Ecto neural progenitor cell (in vitro differentiated cells): ENCODE measurements at places on chromosomes 11 and 22.

- no peak for DNase-seq
Measured at GRCh38 chr11:63719987-63720386, 38.7 kb downstream of the RTN3 start.

DNA sequence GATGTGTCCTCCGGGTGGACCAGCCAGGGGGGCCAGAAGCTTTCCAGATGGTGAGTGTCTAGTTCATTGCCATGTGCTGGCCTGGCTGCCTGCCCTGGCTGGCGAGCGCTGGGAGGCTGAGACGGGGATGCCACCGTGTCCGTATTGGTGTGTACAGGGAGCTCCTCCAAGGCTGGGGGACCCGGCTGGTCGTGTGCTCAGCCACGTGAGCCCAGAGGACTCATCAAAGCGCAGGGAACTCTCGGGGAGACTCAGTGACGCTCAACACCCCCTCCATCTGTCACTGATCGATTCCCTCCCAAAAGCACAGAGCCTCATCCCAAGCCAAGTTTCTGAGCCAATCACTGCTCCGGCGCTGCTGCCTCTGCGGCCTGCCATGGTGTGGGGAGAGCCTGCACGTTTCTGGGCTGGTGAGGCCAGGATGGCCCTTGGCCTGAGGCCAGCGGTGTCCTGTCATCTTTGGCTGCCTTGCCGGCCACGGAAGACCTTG lies 423.7 kb downstream of the SHANK2 start:
- no peak for DNase-seq

DNA sequence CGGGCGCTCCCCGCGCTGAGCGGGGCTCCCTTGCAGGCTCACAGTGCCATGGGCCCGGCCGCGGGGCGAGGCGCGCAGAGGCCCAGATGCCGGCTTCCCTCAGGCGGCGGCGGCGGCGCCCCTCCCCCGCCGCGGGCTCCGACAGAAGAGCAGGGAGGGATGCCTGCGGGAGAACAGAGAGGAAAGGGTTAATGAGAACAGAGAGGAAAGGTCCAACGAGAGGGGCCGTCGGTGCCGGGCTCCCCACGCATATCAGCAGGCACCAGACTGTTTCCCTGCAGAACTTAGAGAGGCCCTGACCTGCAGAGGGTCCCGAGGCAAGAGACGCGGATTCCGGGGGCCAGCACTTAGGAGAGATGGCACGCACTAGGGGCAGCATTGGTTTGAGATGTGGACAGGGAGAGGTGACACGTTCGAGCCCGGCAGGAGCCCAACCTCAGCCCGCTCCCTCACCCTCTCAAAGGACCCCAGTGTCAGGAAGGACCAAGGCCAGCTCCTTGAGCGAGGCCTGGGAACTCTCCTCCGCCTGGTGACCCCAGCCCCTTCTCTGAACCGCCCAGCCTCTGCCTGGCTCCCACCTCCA lies 9.1 kb downstream of the NRXN2 start:
- DNase-seq, result peak; percentile 66

DNA sequence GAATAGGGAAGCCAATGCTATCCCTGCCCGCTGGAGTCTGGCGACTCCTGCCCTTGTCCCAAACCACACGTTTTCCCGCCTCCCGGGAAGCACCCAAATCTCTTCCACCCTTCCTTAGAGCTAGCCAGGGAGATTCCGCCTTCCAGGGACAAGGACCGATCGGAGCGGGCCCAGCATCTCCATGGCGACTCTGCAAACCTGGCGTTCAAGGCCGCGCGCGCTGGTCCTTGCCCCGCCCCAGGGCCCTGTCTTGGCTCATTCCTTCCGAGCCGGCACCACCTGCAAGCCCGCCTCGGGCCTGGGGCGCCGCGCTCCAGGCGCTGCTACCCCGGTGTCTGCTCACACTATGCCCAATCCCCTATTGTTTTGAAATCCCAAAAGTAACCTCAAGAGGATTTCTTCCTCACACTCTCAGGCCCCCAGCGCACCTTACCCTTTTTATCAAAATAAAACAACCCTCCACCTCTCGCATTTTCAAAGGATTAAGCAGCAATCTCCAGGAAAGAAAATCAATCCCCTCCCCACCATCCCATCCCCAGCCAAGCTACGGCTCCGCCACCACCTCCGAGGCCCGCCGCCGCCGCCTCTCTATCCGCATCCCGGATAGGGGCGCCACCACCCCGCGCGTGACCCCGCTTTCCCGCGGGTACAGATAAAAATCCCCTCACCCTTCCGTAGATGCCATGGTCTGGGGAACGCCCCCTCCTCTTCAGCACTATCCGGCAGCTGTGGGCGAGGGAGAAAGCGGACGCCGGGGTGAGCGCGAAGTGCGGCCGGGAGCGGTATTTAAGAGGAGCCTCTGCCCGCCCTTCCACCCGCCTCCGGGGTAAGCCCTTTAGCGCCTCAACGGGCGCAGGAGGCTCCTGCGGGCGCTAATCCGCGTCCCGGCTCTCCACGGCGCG lies 825 bp downstream of the SLC1A2 start:
- DNase-seq, result peak; percentile 76

DNA sequence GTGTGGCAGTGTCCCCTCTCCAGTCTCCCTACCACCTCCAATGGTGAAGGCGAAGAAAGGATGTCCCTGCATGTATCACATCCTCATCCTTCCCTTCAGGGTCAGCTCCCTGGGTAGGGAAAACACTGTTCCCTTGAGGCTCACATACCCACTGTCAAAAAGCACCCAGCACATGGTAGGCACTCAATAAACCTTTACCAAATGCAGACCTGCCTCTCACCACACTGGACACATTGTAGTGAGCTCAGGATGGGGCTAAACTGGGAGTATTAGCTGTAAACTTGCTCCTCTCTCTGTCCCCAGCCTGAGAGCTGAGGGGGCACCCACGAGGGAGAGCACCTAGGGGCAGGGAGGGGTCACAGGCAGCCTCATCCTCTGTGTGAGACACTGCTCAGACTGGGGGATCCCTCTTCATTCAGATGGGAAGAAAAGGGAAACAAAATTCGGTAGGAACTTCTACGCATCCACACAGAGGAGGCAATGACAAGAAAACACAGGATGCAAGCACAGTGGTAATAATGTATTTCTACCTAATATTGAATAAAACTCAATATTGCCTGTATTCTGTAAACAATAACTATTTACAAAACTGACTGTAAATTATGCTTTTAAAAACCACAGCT lies 101.6 kb upstream of the TOP3B start:
- DNase-seq, result no peak

- no peak for DNase-seq
Measured at GRCh38 chr22:47023871-47024270, 261.4 kb downstream of the TBC1D22A start.

DNA sequence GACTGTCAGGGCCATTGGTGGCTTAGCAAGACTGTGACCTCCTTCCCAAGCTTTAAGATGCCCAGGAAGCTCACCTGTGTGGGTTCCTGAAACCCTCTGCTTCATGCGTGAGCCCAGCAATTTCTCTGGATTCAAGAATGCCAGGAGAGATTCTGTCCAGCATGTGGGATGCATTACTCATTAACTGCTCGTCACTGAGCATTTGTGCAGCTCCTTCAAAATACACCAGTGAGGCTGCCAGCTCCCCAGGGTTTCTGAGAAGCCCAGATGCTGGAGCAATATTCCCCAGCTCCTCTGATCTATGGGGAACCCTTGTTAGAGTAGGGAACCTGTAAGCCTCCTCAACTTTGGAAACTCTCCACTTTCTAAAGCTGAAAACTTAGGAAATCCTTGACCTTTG lies 126.5 kb downstream of the CHST1 start:
- DNase-seq, result no peak

DNA sequence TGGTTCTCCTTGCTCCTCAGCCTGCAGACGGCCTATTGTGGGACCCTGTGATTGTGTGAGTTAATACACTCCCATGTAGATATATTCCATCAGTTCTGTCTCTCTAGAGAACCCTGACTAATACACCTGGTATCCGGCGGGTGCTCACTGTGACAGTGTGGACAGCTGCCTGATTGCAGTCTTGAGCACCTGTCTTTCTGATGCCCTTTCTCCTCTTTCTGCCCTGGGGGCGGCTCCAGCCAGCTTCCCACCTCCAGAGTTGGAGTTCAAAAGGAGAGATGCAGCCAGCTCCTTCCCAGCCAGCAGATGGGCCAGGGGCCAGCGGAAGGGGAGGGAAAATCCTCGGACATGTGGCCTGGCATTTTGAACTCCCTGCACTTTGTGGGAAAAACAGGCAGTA lies 15.0 kb downstream of the SMIM38 start:
- DNase-seq, result no peak

DNA sequence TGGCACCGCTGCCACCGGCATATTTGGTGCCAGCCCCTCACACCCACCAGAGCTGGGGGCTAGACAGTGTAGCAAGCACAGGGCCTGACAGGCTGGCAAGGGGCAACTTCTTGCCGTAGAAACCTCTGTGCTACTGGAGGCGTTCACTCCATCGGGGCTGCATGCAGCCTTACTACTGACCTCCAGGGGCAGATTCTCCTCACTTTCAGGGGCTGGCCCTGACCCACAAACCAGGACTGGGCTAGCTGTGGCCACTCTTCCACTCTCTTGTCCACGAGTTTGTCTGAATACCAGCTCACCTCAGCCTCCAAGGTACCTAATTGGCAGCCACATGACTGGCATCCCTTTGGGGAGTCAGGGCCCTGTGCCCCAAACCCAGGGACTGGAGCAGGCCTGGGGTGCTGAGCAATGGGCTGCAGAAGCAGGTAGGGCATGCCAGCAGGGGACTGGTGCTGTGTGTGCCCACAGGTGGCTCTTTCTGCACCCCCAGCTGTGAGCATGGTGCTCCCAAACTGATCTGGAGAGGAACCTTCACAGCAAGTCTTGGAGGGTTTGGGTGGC lies 2.1 kb upstream of the LMO1 start:
- DNase-seq, result peak; percentile 70

DNA sequence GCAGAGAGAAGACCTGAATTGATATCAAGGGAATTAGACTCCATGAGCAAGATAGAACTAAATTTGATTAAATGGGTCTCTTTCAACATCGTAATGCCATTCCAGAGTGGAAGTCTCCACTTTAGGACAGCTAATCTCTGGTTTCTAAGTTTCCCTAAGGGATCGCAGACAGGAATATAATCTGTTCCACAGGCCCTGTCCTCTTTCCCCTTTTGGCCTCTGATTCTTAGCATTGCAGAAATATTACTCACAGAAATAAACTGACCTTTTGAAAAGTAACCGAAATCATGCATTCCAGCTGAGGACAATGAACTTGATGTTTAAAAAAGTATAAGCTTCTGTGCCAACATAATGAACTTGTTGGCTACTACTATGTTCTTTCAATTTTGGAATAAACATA lies 227.8 kb downstream of the ETS1 start:
- no peak for DNase-seq

DNA sequence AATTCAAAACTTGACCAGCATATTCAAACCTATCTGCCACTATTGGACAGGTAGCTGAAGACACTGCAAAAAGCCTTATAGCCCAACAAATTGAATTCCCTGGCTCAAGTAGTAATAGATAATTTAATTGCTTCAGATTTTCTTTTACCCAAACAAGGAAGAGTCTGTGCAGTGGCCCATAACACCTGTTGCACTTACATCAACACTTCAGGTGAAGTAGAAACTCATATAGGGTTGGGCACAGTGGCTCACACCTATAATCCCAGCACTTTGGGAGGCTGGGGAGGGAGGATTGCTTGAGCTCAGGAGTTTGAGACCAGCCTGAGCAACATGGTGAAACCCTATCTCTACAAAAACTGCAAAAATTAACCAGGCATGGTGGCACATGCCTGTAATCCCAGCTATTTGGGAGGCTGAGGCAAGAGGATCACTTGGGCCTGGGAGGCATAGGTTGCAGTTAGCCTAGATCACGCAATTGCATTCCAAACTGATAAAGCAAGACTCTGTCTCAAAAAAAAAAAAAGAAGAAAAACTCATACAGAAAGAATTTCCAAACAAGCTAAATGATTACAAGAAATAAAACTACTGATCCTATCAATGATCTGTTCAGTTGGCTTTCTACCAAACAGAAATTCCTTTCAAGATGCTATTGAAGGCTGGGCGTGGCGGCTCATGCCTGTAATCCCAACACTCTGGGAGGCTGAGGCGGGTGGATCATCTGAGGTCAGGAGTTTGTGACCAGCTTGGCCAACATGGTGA lies 9.5 kb downstream of the FOLR3 start:
- DNase-seq, result no peak

DNA sequence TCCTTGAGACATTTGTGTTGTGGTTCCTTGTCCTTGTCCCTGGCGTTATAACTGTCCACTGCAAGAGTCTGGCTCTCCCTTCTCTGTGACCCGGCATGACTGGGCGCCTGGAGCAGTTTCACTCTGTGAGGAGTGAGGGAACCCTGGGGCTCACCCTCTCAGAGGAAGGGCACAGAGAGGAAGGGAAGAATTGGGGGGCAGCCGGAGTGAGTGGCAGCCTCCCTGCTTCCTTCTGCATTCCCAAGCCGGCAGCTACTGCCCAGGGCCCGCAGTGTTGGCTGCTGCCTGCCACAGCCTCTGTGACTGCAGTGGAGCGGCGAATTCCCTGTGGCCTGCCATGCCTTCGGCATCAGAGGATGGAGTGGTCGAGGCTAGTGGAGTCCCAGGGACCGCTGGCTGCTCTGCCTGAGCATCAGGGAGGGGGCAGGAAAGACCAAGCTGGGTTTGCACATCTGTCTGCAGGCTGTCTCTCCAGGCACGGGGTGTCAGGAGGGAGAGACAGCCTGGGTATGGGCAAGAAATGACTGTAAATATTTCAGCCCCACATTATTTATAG lies 23.0 kb downstream of the MYBPC3 start:
- no peak for DNase-seq

DNA sequence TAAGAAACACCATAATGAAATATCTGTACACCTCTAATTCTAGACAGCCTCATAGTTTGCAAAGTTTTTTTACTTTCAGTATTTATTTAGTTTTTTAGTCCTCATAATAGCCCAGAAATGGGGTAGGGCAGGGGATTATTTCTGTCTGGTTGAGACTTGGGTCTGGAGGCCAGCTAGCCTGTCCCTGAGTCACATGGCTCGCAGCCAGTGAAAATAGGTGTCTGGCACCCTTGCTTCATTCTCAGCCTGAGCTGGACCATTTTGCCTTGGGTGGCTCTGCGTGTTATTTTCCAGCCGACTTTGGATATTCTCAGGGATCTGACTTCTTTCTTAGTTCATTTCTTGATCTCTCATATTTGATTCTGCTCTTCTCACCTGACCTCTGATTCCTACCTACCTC lies 123.9 kb upstream of the NARS2 start:
- DNase-seq, result no peak

GRCh38 chr11:108203075-108203474 lies 19.4 kb downstream of the NPAT start:
- no peak for DNase-seq

DNA sequence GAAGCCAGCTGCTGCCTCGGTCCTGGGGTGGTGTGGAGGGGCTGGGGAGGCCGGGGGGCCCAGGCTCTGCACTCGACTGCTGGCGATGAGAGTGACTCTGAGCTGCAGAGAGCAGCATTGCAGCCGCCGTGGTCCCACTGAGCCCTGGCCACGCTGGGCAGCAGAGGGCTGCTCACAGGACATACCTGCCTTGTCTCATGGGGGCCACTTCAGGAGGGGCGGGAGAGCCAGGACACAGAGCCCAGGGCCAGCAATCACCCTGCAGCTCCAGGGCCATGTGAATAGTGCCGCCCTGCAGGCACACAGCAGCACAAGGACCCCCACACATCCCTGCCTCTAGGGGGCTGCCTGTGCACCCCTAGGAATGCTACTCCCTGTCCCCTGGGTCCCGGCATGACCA lies 147.0 kb downstream of the CRYBB2 start:
- no peak for DNase-seq
